ENCODE measurements at places on chromosomes 12 and 14.

GRCh38 chr14:101017806-101018560 is 114.5 kb upstream of the RTL1 start:
- no peak for DNase-seq

- no peak for DNase-seq
Observed at GRCh38 chr12:6212086-6212485, 11.9 kb downstream of the CD9 start.

DNA sequence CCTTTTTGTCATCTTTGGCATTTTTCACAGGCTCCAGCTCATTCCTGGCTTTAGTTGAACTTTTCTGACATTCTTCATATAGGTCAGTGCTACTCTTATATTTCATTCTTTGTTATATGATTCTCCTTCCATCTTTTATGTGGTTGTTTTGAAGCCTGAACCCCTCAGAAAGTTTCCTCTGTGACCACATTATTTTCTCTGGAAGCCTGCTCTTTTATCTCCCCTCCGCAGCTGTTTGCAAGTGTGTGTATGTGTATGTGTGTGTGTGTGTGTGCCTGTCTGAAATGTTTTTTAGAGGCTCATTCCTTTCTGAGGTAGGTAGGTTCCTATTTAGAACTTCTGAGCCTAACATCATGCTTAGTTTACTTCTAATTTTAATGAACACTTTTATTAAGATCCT is 47.6 kb downstream of the ANO4 start:
- DNase-seq = no peak

DNA sequence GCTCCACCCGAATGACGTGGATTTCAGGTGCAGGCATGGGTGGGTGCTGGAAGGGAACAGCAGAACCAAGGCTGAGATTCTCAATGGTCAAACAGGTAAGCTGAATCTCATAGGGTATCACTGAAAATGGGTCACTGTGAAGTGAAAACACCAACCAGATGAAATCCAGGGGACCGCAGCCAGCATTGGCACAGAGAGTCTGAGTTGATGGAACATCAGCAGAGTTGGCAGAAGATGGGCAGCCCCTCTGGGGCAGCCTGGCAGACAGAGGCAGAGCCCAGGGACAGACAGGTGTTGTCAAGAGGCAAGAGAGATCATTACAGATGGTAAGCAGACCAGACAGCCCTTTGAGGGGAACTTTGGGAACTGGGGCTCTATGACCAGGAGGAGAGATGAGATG is 48.0 kb downstream of the ACTN1 start:
- no peak for DNase-seq

- DNase-seq = no peak
Observed at GRCh38 chr12:32509328-32510091, 110.2 kb downstream of the FGD4 start.

- DNase-seq = no peak
Observed at GRCh38 chr14:36579573-36580140, 2.8 kb downstream of the NKX2-8 start.

DNA sequence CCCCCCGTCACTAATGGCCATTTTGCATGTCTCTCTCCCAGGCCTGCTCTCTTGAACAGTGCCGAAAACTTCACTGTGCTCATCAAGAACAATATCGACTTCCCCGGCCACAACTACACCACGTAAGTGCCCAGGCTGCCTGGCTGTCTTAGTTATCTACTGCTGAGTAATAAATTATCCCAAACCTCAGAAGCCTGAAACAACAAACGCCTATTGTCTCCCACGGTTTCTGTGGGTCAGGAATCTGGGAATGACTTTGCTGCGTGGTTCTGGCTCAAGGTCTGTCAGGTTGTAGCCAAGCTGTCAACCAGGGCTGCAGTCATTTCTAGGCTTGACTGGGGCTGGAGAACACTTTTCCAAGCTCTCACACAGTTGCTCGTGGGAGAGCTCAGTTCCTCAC is 32.6 kb downstream of the P2RX7 start:
- DNase-seq = no peak

DNA sequence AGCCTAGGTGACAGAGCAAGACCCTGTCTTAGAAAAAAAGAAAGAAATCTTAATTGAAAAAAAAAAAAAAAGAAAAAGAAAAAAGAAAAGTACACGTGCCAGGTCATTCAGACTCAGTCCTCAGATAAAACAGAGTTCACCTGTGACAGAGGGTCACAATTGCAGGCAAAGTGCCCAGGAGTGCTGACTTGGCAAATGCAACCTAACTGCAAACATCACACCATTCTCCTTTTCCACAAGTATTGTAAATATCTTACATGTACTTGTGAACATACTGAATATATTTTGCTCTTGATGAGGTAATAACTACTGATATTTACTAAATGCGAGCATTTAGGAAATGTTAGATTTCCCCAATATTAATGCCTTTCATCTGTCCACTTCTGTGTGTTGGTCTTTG is 9.0 kb upstream of the COL2A1 start:
- no peak for DNase-seq

GRCh38 chr12:1613860-1614259 is 15.2 kb upstream of the WNT5B start:
- no peak for DNase-seq

GRCh38 chr12:124862768-124863415 is 772 bp downstream of the SCARB1 start:
- DNase-seq = peak; percentile 49

DNA sequence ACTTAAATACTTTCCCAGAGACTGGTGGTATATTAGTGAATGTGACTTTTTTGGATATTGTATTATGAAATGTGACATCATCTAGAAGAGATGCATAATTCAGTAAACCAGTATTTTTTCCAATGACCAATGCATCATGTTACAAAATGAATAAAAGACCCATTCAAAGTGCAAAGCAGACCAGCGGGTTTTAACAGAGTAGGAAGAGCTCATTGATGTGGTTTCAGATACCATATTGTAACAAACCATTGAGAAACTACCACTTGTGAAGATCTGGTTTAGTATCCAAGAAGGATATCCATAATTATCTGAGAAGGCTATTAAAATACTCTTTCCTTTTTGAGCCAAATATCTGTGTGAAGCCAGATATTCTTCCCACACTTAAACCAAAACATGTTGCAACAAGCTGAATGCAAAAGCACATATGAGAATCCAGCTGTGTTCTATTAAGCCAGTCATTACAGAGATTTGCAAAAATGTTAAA is 47.7 kb downstream of the MVK start:
- no peak for DNase-seq

Measured in RPMI8226 (cell line).